Suppressor macrophage (primary cell): ENCODE measurements at places on chromosomes 6 and 20.

GRCh38 chr20:44084439-44084838 lies 102.5 kb downstream of the JPH2 start:
- DNase-seq, result no peak

GRCh38 chr6:106913676-106914280 lies 60.8 kb downstream of the CD24 start:
- no peak for DNase-seq

- no peak for DNase-seq
Measured at GRCh38 chr20:31991339-31991705, 18.9 kb upstream of the CCM2L start.

DNA sequence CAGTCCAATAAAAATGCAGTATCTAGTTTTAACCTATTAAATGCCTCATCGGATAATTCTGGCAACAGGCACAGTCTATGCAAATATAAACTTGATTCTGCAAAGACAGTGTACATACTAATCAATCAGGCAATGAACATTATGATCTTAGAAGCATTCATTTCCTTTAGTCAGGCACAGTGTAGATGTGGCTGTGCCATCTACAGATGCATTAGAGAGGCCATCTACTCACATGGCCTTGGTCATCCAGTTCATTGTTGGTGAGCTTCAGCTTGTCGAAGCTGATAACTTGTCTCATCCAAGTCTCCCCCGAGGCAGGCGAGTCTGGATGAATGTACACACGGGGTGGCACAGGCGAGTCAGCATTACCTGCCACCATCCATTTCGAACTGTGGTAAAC lies 7.9 kb downstream of the TBX18 start:
- no peak for DNase-seq

DNA sequence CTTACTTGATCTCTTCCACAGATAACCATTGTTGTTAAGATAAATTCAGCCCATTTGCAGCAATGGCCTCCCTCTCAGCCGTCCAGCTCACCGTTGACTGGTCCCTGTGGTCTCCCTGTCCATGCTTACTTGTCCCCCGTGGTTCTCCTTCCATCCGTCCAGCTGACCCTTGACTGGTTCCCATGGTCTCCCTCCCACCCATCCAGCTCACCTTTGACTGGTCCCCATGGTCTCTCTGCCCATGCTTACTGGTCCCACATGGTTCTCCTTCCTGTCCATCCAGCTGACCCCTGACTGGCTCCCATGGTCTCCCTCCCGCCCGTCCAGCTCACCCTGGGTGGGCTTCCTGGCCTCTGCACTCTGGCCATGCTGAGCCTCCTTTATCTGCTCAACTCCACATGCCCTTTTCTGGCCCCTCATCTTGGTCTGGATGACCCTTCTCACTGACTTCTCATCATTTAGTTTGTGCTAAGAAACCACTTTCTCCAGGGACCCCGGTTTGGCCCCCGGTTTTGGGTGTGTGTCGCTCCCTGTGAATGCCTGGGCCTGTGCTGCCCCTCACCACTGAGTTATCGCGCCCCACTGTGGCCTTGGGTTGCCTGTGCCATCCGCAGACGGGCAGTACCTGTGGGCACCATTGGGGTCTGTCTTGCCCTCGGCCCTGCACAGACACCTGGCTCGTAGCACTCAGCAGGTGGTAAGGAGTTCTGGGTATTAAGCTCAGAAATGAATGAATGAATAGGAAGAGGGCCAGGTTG lies 146.4 kb downstream of the ERMARD start:
- no peak for DNase-seq

- no peak for DNase-seq
Measured at GRCh38 chr6:56838965-56839364, 115.9 kb upstream of the BEND6 start.

- DNase-seq, result peak; percentile 55
Measured at GRCh38 chr6:108738684-108739416, 109.4 kb upstream of the ARMC2 start.

DNA sequence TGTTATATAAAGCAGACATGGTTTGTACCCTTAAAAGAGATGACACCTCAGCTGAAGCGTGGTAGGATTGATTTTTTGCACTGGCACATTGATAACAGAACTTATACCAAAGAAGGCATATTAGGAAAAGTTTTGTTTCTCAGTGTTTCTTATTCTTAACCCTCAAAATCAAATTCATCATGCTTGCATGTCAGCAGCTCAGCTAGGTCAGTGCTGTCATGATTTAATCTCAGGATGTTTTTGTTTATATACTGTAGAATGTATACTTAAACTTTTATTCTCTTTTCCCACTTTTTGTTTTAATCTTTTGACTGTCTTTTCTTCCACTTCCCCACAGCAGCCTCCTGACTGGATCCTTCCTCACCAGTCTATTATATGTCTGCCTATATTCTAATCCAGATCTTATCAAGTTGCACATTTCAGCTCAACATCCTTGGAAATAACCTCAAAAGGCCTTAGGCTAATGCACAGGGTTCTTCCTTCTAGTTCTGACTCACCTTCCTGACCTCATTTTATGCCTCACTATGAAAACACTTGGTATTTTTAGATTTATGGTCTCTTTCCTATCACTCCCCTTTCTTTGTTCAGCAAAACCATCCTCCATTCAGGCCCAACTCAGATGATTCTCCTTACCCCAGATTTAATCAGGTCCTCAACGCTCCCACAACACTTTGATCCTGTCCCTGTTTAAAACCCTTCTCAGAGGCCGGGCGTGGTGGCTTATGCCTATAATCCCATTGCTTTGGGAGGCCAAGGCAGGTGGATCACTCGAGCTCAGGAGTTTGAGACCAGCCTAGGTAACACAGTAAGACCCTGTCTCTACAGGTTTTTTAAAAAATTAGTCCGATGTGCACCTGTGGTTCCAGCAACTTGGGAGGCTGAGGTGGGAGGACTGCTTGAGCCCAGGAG lies 7.2 kb downstream of the HEBP2 start:
- peak; percentile 49 for DNase-seq

DNA sequence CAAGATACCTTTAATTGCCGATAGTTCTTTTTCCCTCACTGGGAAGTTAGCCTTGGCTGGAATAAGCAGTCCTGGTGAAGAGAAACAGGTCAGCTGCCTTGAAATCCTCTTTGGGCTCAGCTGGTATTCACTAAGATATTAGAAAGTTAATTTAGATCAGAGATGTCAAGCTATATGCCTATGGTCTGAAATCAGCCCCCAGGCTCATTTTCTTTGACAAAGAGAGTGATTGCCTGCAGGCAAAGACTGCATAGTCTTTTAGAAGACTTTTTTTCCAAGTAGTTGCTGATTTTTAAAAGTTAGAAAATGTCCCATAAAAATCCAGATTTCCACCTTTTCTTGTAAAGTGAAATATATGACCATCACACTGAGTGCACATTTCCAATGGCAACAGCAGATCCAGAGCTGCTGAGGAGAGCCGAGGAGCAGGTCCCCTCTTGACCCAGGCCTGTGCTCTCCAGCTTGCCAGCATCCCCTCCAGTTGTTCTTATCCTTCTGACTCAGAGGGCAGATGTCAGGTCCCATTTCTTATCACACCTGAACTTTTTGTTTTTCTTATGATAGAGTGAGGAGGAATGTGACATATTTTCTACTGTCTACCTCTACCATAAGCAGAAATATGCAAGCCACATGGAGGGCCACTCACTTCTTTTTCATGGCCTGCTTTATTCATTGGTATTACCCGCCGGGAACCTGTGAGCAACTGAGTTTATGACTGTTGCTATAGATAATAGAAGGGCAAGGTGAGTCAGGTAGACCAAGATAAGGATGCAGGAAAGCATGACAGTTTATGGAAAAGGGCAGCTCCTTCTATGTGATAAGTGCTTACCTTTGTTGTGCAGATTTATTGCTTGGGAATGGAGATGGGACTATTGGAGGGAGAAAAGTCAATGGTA lies 17.6 kb upstream of the L3MBTL3 start:
- no peak for DNase-seq

- peak; percentile 66 for DNase-seq
Measured at GRCh38 chr20:658731-659291, 5.8 kb upstream of the SRXN1 start.

GRCh38 chr20:34651200-34651599 lies 25.7 kb downstream of the PIGU start:
- DNase-seq, result no peak

- DNase-seq, result no peak
Measured at GRCh38 chr6:14286634-14287428, 169.3 kb downstream of the CD83 start.

DNA sequence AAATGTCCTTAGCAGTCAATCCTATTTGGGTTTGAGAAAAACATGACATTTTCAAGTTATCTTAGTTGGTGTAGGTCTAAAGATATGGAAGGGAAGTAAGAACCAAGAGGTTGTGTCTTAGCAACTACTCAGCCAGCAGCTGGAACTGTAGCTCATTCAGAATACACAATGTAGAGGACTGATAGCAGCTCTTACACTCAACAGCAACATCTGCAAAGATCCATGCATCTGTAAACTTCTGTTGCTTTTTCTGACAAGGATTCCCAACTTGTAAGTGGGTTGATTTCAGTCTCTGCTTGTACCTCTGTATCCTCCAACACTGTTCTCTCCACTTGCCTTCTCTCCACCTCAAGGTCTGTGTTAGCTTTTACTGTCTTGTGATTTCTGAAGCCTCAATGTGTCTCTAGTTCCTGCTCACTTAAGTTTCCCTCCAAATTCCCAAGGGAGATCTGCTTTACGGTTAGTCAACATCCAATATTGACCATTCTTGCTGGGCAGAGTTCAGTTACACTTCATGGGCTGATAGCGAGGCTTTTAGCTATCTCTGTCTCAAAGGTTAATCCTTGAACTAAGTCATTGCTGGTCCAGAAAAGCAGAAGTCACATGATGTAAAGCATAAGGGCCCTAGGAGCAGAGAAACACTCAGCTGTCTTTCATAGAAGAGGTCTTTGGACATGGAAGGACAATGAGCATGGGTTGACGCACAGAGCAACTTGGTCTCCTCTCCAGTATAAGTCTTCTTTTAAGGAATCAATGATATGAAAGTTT lies 71.6 kb upstream of the LGSN start:
- DNase-seq, result no peak

- no peak for DNase-seq
Measured at GRCh38 chr6:28983838-28984237, 21.3 kb downstream of the ZNF311 start.

GRCh38 chr20:32631933-32632460 lies 41.7 kb downstream of the C20orf203 start:
- DNase-seq, result no peak

DNA sequence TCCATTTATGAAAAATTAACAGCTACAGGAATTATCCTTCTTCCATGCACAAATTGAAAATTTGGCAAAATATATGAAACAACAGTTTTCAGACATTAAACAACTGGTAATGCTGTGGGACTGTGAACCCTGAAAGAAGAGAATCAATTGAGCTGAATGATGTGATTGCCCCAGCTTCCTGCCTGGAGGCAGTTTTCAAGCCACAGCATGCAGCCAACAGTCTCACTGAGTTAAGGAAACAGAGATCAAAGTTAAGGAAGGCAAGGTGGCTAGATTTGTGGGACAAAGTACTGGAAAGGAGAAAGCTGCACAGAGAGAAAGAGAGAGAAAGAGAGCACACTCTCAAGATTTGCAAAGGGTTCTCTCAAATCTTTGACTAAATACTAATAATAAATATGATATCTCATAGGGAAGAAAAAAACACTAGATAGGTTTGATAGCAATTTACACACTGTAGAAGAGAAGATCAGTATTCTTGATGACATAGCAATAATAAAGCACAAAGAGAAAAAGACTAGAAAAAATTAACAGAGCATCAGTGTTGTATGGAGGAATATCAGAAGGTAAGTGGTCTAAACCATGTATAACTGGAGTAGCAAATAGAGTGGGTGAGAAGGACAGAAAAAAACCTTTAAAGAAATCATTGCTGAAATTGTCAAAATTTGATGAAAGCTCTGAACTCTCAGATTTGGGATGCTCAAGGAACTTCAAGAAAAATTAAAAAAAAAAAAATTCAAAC lies 70.1 kb upstream of the CNKSR3 start:
- DNase-seq, result no peak

GRCh38 chr6:128290221-128290620 lies 230.2 kb downstream of the PTPRK start:
- DNase-seq, result no peak

DNA sequence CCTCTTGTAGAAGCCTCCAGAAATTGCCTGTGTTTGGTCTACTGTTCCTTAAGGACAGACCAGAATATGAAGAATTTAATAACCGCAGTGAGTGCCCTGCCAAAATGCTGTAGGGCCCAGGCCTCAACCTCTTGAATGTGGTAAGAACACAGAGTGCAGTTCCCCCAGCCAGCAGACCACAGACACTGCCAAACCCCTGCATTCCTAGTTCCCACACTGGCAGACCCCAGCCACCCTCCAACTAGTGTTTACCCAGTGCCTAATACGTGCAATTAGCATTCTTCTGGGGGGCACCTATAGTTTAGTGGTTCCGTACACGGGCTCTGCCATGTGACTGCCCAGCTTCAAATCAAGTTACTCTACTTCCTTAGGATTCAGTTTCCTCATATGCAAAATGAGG lies 51.7 kb downstream of the STK35 start:
- DNase-seq, result no peak

DNA sequence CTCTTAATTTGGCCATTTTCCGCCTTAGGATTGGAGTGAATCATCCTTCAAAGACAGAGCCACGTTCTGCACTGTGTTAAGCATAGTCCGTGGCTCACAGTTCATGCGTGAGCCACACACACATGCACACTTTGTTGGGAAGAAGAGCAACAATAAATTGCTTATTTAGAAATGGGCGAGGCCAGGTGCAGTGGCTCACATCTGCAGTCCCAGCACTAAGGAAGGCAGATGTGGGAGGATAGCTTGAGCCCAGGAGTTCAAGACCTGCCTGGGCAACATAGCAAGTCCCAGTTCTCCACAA lies 131.3 kb downstream of the ZDHHC14 start:
- no peak for DNase-seq
